ENCODE measurements at places on chromosomes 12 and 14.

DNA sequence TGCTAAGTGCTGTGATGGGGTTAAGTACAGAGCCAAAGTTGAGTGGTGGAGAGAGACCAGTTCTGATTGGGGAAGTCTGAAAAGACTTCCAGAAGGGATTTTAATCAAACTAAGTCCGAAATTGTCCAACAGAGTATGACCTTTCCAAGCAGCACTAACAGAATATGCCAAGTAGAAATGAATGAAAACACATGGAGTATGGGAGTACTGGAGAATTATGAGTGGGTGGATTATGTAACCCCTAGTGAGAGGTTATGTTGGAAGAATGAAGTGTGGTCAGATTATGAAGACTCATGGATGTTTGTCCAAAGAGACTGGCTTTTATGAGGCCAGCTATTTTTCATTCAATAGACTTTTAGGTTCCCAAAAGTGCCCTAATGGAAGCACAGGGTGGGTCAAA lies 94.0 kb upstream of the PLEKHA5 start:
- DNase-seq: no peak

DNA sequence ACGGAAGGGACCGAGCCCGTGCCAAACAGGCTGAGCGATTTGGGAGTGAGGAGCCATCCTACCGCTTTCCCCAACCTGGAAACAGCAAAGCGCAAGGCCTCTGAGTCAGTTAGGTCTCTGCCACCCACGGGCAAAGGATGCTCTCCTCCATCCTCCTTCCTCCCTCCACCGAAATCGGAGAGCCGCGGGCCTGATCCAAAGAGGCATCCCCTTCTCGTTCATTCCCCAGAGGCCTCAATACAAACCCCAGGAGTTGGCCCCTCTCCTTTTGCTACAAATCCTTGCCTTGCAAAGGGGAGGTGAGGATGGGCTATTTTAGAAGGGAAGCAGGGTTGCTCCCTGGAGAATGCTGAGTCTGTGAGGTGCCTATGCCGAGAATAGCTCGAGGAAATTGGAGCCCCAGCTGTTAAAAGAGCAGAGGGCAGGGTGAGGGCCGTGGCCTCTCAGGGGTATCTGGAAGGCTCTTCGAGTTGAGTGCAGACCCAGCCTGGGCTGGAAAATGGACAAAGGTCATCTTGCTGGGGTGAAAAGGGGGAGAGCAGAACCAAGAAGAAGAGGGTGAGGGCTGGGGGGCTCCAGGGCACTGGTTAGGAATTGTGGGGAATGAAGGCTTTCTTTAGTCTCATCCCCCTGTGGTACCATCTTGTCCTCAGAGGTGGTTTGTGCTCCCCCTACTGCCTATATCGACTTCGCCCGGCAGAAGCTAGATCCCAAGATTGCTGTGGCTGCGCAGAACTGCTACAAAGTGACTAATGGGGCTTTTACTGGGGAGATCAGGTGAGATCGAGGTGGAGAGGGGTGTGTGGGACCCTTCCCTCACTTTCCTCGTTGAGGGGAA lies 1.1 kb downstream of the TPI1 start:
- DNase-seq: no peak

DNA sequence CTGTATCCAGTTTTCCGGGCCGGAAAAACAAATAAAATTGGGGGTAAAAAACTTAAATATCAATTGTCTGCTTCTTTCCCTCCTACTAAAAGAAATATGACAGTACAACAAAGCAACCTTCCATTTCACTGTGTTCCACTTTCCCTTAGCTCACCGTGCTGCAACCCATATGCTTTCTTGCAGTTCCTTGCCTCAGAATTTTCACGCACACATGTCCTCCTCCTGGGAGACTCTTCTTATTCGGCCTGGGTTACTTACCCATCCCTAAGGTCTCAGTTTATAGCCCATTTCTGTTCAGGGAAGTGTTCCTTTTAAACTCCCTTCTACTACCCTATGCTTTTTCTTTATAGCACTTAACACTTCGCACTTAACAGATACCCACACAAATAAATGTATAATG lies 4.5 kb upstream of the MAGOHB start:
- DNase-seq: no peak

- peak; percentile 78 for DNase-seq
Observed at GRCh38 chr14:96065661-96066459, 26.7 kb downstream of the C14orf132 start.

- DNase-seq: no peak
Observed at GRCh38 chr14:98014851-98015615, 1217.9 kb downstream of the VRK1 start.

- DNase-seq: no peak
Observed at GRCh38 chr14:103802356-103802755, 45.0 kb downstream of the PPP1R13B start.

GRCh38 chr14:101478796-101479410 lies 82.4 kb upstream of the DIO3 start:
- DNase-seq: no peak

GRCh38 chr14:33279865-33280264 lies 341.2 kb downstream of the NPAS3 start:
- DNase-seq: no peak

GRCh38 chr12:45490232-45490881 lies 239.1 kb upstream of the ARID2 start:
- no peak for DNase-seq

DNA sequence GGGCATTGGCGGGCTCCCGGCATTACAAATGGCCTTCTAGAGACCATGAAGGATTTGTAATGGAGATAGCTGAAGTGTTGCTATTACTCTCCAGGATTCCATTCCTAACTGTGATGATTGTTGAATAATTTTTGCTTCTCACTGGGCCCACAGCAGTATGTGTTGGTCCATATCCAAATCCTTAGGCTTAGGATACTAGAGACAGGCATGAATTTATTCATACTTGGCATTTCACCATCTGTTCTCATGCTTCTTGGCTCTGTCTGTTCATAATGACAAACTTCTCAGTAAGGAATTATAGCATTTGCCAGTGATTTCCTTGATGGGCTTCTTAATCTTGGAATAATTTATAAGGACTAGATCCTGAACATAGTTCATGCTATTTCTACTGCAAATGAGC lies 832.9 kb downstream of the C12orf50 start:
- no peak for DNase-seq

DNA sequence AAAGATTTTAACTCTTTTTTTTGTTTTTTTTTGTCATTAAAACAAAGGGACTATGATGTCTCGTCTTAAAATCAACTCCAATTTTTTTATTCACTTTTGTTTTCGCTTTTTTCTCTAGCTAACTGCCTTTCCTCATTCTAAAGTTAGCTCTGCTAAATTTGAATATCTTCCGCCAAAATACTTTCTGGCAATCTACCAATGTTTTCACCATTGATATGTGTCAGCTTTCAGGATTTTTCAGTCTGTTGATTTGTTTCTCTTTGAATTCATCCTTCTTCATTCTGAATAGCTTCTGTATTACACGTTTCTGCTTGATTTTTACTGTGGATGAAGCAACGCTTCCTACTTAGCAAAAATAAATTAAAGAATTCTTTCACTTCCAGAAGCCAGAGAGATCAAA lies 38.7 kb upstream of the NOVA1 start:
- DNase-seq: no peak

GRCh38 chr12:9319842-9320173 lies 111.6 kb upstream of the PZP start:
- no peak for DNase-seq

DNA sequence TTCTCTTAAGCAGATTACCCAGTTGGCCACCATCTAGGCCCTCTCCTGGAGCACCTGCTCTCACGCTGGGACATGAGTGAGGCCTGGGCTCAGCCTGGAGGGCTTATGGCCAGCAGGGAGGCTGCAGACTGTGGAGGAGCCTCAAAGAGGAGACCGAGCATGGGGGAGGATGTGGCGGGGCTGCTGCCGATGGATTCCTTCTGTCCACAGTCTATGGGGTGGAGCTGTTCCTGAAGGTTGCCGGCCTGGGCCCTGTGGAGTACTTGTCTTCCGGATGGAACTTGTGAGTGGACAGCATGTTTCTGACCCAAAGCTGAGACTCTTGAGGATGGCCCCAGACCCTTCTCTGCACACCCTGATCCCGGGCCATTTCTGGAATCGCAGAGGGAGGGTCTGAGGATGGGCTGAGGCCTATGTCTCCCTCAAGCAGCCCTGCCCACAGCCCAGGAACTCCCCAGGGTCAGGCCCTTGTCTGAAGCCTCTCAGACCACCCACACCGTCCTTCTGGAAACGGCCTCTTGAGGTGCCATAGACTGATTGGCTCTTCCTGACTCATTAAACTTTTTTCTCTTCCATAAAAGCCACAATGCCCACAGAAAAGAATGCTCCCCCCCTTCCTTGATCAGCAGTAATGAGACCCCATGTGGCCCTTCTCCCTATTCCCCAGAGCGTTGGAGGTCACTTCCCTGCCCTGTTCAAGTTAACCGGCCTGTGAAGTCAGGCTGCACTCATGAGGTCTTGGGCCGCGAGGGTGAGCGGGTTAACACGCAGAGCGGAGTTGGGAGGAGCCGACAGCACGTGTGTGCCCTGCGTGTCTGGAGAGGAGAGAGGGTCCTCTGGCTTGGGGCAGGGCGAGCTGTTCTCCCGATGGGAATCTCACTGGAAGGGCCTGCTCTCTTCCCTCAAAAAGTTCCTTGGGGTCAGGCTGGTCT lies 49.0 kb downstream of the SLC8B1 start:
- no peak for DNase-seq

DNA sequence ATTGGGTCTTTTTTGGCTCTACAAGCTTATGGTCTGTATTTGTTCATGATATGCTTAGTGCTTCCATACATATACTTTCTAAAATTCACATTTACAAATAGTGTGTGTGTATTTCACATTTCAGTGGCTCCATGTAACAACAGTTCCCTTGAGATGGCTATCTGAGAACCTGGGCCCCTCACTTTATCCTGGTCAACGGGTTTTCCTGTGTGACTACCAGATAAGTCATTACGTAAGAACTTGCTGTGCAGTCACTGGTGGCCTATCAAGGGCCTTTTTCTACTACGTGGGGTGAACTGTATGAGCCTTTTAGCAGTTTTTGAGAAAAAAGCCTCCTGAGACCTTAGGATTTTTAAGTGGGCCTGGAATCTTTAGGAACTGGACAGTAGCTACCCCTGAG lies 454.1 kb downstream of the PCNX1 start:
- no peak for DNase-seq

DNA sequence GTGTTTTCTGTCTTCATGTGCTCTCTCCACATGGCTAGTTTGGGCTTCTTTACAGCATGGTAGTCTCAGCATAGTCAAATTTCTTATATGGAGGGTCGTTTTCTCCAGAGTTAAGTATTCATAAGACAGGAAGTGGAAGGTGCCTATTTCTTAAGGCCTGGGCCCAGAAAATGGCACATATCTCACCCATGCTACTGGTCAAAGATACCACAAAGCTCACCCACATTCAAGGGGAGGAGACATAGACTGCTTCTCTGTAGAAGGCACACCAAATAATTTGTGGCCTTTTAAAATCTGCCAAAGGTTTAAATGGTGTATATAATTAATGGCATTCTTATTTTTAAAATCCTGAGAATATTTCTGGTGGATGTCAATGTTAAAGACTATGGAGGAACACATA lies 44.8 kb downstream of the CCDC91 start:
- DNase-seq: no peak

DNA sequence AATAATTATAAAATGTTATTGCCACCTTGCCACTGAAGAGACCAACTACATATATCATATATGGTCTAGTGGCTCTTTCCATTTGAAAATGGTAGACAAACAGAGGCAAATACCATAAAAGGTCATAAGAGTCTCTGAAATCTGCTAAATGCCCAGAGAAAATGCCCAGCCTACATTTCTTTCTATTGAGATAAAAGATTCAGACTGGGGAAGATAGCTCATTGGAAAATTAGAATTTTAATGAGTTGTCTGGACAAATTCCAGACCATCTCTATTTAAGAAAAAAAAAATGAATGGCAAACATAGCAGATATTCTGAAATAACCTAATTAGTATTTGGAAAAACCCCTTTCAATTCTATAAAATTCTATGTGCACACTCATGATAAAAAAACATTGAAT lies 79.9 kb upstream of the BBS10 start:
- DNase-seq: no peak

- no peak for DNase-seq
Observed at GRCh38 chr12:80749456-80749855, 32.7 kb downstream of the MYF5 start.
